ENCODE measurements at places on chromosomes 12 and 14.

DNA sequence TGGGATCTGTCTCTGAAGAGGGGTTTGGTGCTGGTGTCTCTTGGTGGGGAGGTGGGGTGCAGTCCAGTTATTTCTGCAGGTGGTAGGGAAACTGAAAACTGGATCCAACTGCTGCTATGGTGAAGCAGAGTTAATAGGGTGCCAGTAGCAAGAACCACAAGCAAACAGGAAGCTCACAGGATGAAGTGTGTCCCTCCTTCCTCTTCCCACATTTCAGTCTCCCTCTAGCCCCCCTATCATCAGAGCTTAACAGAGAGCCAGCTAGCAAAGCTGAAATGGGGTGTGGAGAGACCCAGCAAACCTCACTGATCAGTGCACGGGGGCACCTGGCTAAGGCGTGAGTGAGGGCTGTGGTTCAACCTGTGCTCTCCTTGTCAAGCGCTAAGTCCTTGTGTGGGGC is 69.1 kb upstream of the C12orf71 start:
- no peak for DNase-seq

DNA sequence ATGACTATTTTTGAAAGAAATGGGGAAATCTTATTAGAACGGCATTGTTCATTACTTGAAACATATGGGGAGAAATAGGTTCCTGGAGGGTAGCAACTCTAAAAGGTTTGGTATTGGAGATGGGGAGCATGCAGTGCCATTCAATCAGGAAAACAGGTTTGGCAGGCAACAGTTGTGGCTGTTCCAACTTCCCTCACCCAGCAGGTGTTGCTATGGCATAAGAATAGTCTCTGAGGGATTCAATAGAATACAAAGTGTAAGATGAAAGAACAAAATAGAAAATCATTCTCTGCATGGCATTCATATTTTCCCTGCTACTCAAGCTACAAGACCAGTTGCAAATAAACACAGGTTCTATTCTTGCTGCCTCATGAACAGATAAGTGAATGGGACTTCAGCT is 393.3 kb upstream of the RPL10L start:
- DNase-seq, result no peak

DNA sequence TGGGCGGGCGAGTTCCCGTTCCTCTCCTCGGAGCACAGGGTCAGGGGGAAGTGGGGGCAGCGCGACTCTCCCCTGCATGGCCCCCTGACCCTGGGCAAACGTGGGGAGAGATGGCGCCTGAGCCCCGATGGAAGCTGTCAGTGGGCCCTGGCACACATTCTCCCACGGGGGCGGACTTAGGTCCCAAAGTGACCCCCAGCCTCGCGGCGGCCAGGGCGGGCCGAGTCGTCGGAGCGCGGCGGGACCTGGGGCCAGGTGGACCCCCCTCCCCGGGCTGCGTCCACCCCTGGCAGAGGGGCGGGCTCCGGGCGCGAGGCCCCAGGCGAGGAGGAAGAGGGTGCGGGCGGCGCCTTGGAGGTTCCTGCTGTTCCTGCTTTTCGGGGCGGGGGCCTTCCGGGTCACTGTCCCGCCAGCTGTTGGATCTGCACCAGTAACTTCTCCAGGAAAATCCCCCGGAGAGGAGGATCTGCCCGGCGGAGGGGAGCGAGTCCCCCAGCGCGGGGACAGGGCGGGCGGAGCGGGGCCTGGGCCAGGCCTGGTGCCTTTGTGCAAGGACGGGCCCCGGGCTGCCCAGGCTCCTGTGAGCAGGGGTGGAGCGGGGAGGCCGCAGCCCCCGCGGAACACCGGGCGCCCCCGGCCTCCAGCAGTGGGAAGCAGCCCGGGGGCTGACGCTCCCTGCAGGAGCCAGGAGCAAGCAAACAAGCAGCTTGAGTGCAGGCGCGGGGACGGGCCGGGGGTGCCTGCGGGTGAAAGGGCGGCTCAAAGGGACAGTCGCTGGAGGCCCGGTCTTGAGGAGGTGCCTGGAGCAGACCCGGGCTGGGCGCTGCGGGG is 15.3 kb downstream of the TNFAIP2 start:
- no peak for DNase-seq

DNA sequence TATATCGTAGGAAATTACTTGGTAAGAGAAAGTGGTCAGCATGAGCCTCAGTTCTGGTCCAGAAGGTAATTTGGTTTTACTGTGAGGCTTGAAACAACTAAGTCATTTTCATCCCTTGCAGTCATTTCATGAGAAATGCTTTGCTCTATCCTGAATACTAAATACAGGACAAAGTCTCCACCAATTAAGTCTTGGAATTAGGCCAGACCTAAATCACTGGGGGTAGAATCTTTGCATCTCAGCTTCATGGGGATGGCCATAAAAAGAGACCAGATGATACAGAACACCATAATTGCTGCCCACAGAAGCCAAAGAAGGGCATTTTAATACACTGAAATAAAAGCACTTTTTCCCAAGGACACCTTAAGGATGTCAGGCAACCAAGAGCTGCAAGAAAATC is 277.9 kb upstream of the DCN start:
- no peak for DNase-seq

GRCh38 chr14:75010472-75011093 is 7.9 kb downstream of the EIF2B2 start:
- DNase-seq, result no peak

Measured in CD4-positive, alpha-beta memory T cell (primary cell).